T-helper 2 cell (primary cell): ENCODE measurements at places on chromosomes 6 and 20.
A peak's percentile ranks its signal among the peaks of the same experiment; 100 is the strongest.

GRCh38 chr6:54003316-54003715 lies 107.9 kb upstream of the MLIP start:
- no peak for DNase-seq

DNA sequence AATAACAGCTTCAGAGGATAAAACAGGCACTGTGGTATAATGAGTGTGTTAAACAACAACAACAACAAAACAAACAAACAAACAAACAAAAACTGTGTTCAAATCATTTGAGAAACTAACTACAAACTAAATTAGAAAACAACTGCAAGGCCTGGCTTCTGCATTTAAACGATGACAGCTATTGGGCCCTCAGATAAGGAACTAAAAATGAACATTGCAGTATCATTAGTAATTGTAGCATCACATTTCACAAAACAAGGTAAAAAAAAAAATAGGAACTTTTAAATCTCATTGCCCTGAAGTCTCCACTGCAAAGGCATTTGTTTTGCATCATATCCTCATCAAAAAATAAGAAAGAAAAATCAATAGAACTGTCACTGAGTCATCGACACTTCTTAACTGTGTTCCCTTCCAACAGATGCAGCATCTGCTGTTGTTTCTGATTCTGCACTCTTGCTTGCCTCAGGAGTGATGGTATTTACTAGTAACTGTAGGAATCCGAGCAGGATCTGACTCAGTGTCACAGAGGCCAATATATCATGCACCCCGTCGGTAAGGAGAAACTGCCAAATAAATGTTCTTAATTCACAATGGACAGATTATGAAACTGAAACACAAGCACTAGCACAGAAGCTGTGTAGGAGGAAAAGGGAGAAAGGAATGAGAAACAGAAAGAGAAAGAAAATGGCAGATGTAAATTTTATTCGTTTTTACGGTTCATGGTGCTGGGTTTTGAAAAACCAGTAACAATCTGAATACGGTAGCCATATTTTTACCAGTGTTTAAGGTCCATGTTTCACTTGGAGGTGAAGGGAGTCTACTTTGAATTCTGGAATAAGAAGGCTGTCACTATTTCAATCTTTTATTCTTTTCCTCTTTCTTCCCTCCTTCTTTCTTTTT lies 365.7 kb upstream of the EPHA7 start:
- DNase-seq: no peak

DNA sequence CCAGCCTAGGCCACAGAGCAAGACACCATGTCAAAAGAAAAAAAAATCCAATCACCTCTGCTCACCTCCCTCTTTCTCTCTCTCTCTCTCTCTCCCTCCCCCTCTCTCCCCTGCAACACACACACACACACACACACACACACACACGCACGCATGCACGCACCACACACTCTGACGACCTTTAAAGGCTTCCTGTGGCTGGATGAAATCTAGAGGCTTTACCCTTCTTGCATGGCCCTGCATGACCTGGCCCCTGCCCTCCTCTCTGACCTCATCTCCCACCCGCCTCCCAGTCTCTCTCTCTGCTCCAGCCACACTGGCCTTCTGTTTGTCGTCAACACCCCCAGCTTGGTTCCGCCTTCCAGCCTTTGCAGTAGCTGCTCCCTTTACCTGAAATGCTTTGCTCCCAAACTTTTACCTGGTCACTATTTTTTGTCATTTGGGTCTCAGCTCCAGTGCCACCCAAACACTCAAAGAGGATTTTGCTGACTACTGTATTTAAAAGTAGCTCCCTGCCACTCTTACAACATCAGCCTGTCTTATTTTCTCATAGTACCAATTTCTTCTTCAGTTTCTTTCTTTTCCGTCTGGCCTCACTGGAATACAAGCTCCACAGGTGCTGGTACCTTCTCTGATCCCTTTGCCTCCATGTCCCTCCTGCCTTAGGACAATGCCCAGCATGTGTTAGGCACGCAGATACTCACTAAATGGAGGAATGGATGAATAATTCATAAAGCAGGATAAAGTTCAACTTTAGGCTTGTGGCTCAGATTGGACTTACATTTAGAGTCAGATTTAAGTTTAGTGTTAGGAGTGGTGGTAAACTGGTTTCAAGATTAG lies 4.3 kb upstream of the LTA start:
- DNase-seq: no peak

DNA sequence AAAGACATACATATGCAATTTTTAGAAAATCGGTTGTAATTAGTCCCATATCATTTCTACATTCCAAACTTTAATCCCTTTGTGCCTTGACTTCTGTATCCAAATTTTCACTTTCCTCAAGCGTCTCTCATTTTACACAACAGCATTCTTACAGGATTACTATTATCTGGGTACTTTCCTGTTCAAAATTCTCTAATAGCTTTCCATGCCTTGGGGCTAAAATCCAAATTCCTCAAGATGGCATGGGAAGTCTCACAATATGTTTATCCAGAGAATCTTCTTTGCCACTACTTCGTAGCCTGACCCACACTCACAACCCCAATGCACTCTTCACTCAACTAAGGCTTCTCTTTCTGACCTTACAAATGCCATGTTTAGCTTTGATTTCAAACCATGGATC lies 125.0 kb downstream of the TBX18 start:
- DNase-seq: no peak

GRCh38 chr6:41694815-41695526 lies 40.4 kb downstream of the TFEB start:
- DNase-seq: no peak

- no peak for DNase-seq
Observed at GRCh38 chr20:3932681-3933080, 43.5 kb downstream of the PANK2 start.

GRCh38 chr6:14232889-14233288 lies 115.3 kb downstream of the CD83 start:
- no peak for DNase-seq

GRCh38 chr20:5781798-5782750 lies 31.9 kb downstream of the SHLD1 start:
- DNase-seq: no peak

- DNase-seq: peak; percentile 31
Observed at GRCh38 chr6:16947375-16948015, 154.4 kb upstream of the STMND1 start.

DNA sequence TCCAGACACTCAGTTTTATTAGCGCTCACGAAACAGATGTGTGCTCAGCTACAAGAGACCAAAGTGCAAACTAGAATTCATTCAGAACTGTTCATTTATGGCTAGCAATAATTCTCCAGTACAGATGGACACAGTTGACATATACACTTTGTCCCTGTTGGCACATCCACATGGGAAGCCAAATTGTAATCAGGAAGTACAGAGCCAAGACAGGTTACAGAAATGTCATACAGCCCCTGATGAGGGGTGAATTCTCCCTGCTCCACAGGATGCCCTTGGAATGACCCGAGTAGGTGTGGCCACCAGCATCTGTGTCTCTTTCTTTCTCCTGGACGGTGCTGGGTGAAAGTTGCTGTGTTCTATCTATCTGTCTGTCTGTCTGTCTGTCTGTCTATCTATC lies 7.6 kb downstream of the DHX35 start:
- no peak for DNase-seq

- DNase-seq: no peak
Observed at GRCh38 chr20:17932396-17932795, 36.2 kb downstream of the SNX5 start.

GRCh38 chr6:111817451-111818120 lies 55.7 kb downstream of the FYN start:
- DNase-seq: no peak

GRCh38 chr6:143750877-143751276 lies 73.1 kb downstream of the PHACTR2 start:
- DNase-seq: no peak

- no peak for DNase-seq
Observed at GRCh38 chr6:130973521-130974277, 89.3 kb downstream of the EPB41L2 start.

DNA sequence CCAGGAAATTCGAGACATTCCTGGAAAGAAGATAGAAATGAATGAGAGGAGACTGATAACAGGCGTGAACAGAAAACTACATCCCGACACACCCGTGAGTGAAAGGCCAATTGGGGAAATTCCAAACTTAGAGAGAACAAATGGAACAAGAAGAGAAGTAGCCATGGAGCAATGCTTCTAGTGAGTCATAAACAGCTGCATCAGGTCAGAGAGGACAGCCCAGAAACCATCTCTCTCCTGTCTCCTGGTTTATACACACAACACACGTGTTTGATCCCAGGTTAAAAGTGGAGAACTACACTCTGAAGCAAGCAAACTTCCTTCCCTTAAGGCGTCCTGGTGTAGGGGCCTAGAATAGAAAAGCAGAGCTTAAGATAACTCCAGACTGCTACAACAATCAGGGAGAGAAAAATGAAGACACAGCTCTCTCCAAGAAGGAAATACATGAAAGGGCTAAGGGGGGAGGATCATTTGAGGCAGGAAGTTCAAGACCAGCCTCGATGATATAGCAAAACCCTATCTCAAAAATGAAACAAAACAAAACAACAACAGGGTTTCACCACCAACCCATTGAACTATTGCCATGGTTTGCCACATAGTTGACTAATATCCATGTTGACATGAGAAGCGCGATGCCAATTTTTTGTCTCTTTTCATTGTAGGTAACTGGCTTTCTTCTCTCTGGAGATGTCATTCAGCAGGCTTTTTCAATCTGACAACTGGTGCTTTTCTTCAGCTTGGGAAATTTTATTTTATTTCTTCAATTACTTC lies 26.9 kb downstream of the NRN1 start:
- no peak for DNase-seq

DNA sequence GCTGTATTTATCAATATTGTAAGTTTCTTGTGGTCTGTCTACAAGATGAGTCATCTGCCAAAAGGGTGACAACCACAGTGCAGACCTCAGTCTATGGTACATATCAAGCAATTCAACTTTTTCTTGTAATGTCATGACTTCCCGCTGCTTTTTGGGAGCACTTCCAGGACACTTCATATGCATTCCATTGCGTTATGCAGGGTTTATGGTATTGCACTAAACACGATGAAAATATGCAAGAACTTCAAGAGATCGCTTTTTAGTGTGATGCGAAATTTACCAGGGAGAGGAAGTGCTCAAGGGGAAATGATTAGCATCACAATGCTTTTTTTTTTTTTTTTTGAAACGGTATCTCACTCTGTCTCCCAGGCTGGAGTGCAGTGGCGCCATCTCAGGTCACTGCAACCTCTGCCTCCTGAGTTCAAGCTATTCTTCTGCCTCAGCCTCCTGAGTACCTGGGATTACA lies 166.5 kb downstream of the TFAP2A start:
- no peak for DNase-seq

DNA sequence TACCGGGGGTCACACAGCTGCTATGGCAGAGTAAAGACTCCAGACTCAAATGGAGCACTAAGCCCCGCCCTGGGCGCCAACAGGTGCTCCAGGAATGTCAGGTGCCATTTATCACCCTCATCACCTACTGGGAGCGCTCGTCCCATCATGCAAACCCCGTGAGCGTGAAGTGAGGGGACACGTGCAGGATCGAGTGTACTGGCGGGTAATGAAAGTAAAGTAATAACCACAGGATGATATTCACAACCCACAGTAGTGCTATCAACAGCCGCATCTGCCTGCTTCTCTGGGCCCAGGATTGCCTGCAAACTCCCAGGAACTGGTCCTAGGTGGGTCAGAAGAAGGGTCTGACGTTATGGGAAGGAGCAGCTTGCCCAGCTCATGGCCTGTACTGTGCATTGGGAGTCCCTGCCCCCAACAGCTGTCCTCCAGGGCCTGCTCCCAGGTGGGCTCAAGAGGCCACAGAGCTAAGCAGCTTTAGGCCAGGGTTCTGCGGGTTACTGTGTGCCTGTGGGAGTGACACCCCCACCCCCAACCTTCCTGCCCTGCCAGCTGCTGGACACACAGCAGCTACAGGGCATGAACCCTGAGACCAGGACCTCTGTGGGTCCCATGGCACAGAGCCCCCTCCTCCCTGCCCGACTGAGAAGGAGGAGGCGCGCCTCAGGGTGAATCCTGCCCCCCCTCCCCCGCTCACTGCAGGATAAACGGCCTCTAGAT lies 120.5 kb upstream of the SULF2 start:
- no peak for DNase-seq
